ENCODE measurements at places on chromosomes 7 and 10.

DNA sequence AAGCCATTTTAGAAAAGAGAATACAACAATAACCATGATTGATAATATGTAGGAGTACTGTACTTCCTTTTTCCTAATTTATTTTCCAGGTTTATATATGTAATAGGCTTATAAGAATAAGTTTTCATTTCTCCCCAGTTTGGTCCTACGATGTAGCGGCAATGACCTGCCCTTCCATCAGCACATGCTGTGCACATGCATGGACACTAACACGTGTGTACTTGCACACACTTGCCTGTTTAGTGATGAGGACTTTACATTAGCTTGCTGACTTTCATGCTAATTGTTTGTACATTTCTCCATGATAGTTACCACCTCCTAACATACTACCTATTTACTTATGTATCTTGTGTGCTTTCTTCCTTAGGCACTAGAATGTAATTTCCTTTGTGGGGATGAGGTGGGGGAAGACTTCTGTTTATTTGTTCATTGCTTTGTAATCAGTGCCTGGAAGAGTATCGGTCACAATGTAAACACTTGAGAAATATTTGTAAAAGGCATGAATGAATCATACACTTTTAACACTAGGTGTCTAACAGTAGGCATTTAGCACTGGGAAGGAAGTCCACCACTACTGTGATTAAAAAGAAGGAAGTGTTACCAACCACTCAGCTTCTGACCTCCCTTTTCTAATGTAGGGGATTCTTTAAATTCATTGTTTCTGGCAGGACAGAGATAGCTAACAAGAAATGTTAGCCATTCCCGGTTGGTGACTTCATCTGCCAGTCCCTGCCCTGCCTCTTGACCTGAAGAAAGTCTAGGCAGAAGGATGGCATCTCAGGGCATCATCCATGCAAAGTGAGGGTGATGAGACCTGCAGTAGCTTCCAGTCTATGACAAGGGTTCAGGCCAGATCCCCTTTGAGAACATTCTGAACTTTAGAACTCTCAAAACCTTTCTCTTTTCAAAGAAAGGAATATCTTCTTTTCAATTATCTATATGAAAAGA, 120.2 kb upstream of the RAB18 start:
- no peaks in the 10 kb centered on the region for H3K36me3 ChIP-seq
- H3K27ac ChIP-seq: no peak overlapping the region
- H3K27me3 ChIP-seq: peaks cover 19% of the 10 kb centered on the region
- H3K4me3 ChIP-seq: no peak overlapping the region
- no peaks in the 10 kb centered on the region for H3K4me1 ChIP-seq
- DNase-seq: no peak

GRCh38 chr7:4973728-4974198, 14.8 kb upstream of the MMD2 start:
- peak overlapping the region; percentile 98 for H3K27ac ChIP-seq
- peak overlapping the region; percentile 97 for H3K4me3 ChIP-seq
- DNase-seq: peak; percentile 87

GRCh38 chr7:135712796-135713195, 15.2 kb downstream of the SLC13A4 start:
- no peak overlapping the region for H3K27ac ChIP-seq
- peaks cover 7% of the 10 kb centered on the region for H3K4me1 ChIP-seq
- H3K4me3 ChIP-seq: no peak overlapping the region

- H3K4me3 ChIP-seq: no peak overlapping the region
- no peak overlapping the region for H3K27ac ChIP-seq
- peaks cover 22% of the 10 kb centered on the region for H3K4me1 ChIP-seq
- peaks cover 19% of the 10 kb centered on the region for H3K27me3 ChIP-seq
Observed at GRCh38 chr10:120827251-120827875, 23.8 kb upstream of the WDR11 start.

DNA sequence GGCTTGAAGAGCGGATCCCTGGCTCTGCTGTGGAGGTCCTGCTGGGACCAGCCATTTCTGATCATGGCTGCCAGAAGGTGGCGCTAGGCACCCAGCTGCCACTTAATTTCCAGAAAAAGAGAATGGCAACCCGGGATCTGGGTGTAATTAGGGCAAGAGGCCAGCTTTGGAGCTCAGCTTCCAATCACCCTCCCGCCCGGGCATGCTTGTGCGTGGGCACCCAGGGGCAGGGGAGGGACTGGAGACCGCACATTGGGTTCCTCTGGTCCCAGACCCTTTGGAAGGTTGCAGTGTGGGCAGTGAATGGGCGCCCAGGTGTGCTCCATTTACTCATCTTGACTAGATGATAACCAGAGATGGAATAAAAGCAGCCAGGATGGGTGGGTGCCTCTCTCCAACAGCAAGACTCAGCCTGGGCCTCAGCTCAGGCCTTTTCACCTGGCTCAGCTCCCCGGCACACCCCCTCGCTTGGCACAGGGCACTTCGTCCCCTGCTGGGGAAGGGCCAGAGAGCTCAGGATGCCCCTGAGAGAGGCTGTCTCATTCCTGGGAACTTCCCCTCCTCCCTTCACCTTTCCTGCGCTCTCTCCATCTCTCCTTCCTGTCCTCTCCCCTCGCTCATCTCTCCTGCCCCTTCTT, 14.7 kb downstream of the FAM241B start:
- H3K36me3 ChIP-seq: no peaks in the 10 kb centered on the region
- peaks cover 28% of the 10 kb centered on the region for H3K4me1 ChIP-seq
- peak; percentile 79 for DNase-seq
- H3K27ac ChIP-seq: no peak overlapping the region

GRCh38 chr10:89346405-89347254, 18.8 kb downstream of the IFIT3 start:
- H3K27ac ChIP-seq: peak overlapping the region; percentile 68
- peaks cover 69% of the 10 kb centered on the region for H3K4me1 ChIP-seq
- no peak for DNase-seq
- H3K36me3 ChIP-seq: no peaks in the 10 kb centered on the region

DNA sequence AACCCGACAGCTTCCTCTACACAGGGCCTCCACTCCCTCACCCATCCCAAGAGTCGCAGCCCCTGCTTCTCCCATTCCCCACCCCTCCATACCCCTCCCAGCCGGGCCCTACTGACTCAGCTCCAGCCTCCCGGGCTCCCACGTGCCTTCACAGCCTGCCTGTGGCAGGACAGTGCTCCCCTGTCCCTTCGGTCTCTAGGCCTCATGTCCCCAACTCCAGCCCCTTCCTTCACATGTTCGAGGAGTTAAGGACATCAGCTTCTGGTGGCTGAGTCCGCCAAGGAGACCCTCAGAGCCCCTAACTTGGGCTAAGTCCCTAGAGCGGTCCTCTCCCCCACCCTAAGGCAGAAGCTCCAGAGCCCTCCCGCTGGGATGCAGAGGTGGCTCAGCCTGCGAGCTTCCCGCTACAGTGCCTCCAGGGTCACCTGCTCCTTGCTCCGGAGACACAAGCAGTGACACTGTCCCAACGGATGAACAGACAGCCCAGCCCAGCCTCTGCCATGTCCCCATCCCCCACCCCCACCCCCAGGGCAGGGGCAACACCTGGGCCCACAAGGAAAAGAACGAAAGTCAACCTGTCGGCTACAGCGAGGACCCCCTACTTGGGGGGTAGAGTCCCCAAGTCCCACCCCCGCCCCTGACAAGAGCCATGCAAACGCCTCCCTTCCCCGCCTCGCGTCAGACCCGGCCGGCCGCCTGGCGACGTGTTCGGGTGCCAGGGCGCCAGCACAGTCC, 716 bp downstream of the SMARCD3 start:
- peaks cover 65% of the 10 kb centered on the region for H3K4me1 ChIP-seq
- peak overlapping the region; percentile 92 for H3K27ac ChIP-seq
- no peaks in the 10 kb centered on the region for H3K27me3 ChIP-seq
- peak overlapping the region; percentile 99 for H3K4me3 ChIP-seq
- no peak for DNase-seq

DNA sequence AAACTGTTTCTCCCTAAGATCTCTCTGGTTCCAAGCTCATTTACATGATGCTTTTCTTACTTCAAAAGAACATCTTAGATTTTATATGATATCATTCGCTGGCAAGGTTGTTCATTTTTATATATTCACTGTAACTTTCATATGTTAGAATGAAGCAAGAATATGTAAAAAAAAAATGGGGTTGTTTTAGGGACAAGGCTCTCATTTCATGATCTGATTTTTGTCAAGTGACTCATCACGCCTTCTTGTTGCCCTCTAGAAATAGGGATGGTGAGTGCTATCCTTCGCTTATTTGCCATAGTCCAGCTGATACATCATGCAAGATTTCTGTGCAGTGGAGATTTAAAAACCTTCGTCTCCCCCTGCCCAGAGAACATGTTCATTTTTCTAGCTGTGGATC, 14.0 kb upstream of the CELF2 start:
- peaks cover 5% of the 10 kb centered on the region for H3K4me1 ChIP-seq
- no peaks in the 10 kb centered on the region for H3K36me3 ChIP-seq
- H3K27me3 ChIP-seq: peaks cover 84% of the 10 kb centered on the region
- no peak for DNase-seq
- no peak overlapping the region for H3K27ac ChIP-seq

DNA sequence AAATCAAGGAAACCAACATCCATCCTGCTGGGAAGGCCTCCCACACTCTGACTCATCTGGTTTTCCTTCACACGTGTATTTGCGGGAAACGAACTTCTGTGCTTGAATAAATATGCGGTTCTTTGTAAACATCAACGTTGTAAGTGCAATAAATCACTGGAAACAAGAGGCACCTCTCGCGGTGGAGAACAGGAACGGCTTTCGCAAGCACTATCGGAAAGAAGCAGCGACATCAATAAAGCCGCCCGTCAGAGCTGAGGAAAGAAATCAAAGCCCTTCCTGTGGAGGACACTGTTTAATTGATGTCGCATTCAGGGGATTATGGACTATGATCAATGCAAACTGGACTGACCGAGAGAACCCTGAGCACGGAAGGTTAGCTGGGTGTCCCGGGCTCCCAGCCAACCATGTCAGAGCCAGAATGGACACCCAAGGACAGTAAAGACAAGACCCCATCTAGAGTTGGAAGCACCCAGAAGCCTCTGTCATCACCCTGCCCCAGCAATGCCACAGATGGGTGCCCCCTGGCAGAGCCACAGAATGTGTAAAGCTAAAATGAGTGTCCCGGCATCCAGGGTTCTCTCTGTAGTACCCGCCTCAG, 37.6 kb downstream of the OAT start:
- peaks cover 45% of the 10 kb centered on the region for H3K27me3 ChIP-seq
- H3K4me1 ChIP-seq: peaks cover 11% of the 10 kb centered on the region
- H3K27ac ChIP-seq: no peak overlapping the region
- H3K4me3 ChIP-seq: no peak overlapping the region

DNA sequence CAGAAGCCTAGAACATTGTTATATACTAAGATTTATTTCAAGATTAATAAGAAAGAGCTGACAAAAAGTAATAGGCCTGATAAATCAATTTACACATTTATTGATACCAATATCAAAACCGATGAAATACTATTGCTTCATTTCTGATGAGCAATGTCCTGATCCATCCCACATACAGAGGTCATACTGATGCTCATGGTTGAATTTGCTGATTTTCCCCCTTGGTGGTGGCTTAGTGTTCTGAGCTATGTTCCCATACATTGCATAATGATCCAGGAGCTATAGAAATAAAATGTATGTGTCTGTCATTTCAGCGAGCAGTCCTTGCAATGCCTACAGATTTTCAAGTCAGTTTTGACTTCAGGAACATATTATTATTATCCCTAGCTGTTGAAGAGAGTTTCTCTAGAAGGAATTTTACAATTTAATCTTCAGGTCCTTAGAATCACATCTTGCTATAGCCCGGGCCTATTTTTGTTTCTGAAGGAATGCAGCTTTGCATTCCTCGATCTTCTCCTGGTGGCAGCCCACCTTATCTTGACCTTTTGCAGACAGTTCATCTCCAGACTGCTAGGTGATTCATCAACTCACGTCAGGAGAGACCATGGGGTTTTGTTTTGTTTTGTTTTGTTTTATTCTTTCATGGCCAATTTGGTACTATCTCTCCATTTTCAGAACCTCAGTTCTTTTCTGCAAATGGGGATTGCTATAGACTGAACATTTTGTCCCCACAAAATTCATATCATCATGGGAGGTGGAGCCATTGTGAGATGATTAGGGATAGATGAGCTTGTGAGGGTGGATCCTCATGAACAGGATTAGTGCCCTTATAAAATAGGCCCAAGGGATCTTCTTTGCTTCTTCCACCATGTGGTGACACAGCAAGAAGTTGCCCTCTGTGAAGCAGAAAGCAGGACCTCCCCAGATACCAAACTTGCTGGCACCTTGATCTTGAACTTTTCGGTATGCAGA, 465.6 kb upstream of the IGFBP3 start:
- peaks cover 26% of the 10 kb centered on the region for H3K36me3 ChIP-seq
- DNase-seq: no peak
- H3K4me1 ChIP-seq: peaks cover 37% of the 10 kb centered on the region
- no peak overlapping the region for H3K4me3 ChIP-seq

- H3K36me3 ChIP-seq: no peaks in the 10 kb centered on the region
- H3K4me1 ChIP-seq: peaks cover 69% of the 10 kb centered on the region
- H3K27ac ChIP-seq: no peak overlapping the region
- H3K27me3 ChIP-seq: peaks cover 7% of the 10 kb centered on the region
- DNase-seq: no peak
Observed at GRCh38 chr7:155227788-155228458, 69.8 kb upstream of the INSIG1 start.

- H3K4me3 ChIP-seq: no peak overlapping the region
- H3K27ac ChIP-seq: no peak overlapping the region
- no peaks in the 10 kb centered on the region for H3K36me3 ChIP-seq
- no peak for DNase-seq
- H3K27me3 ChIP-seq: peaks cover 44% of the 10 kb centered on the region
Observed at GRCh38 chr7:39365751-39366295, 200.4 kb upstream of the YAE1 start.

- H3K27ac ChIP-seq: no peak overlapping the region
- H3K4me1 ChIP-seq: no peaks in the 10 kb centered on the region
- H3K27me3 ChIP-seq: no peaks in the 10 kb centered on the region
- no peak for DNase-seq
Observed at GRCh38 chr7:77975672-77976480, 177.3 kb downstream of the PHTF2 start.

- H3K36me3 ChIP-seq: no peaks in the 10 kb centered on the region
- H3K4me1 ChIP-seq: no peaks in the 10 kb centered on the region
- no peak overlapping the region for H3K4me3 ChIP-seq
- H3K27me3 ChIP-seq: no peaks in the 10 kb centered on the region
Observed at GRCh38 chr7:156684251-156684650, 43.7 kb downstream of the RNF32 start.

DNA sequence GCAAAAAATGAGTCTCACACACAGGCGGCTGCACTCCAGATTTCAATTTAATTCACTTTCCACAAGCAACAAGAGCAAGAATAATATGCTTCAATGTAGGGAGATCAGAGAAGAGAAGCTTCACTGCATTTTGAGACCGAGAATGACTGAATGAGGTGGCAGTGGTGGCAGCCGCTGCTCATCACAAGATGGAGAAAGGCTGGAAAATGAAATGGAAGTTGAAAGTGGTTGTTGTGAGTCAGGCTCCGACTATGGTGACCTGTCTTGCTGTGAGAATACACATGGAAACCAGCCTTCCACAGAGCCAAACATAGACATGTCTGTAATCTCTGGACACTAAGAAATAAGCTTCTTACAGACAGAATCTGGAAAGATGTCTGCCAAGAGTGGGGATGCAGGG, 499.6 kb upstream of the LRRN3 start:
- H3K4me1 ChIP-seq: no peaks in the 10 kb centered on the region
- DNase-seq: no peak
- no peak overlapping the region for H3K27ac ChIP-seq

All from mesothelial cell of epicardium (in vitro differentiated cells).